ENCODE measurements at places on chromosomes 12 and 14. TPM values are rescaled to one million over a fixed set of nuclear protein-coding genes. Genes with fewer than 3 reads are reported as not detected.

DLST gene
- 66.7 TPM for total RNA-seq

TMEM253 gene
- 0.13 TPM for total RNA-seq

- DNase-seq: no peak
These were observed 111.0 kb downstream of the MNAT1 start for GRCh38 chr14:60845523-60845922.

- no peak for DNase-seq
These were observed 1469.7 kb downstream of the AACS start for GRCh38 chr12:126534942-126535341.

DNA sequence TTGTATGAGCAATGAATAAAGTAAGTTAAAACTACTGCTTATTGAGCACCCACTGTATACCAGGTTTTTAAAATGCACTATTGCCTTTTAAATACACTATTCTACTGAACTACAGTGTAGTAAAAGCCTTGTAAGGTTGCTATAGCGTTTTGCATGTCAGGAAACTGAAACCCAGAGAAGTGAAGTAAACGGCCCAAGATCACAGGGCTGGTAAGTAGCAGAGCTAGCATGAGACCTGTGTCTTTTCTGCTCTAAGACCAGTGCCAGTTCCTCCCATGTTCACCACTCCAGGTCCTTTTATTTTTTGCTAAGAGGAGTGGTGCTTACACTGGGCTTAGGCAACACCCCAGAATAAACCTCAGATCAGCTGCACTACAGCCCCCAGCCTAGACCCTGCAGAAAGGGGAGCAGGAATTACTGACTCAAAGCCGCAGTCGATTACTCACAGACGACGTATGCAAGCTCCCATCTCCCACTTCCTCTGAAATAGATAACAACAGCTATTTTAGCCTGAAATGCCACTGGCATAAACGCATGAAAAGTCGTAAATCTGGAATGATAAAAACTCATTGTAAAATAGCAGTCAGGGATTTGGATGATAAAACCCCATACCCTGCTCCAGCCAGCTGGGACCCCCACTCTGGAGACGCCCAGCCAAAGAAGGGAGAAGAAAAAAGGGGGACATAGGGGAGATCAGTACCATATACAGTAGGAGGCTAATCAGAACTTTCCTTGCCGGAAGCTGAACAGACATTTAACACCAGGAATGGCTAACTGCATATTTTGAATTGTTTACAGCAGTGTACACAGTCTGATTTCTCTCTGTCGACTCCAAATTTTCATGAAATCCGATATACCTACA lies 108.3 kb downstream of the NUAK1 start:
- DNase-seq: peak; percentile 88

- DNase-seq: no peak
These were observed at the start of gene DIO3 for GRCh38 chr14:101561145-101561896. TSS of gene DIO3 (plus strand) at chr14:101561495.

DNA sequence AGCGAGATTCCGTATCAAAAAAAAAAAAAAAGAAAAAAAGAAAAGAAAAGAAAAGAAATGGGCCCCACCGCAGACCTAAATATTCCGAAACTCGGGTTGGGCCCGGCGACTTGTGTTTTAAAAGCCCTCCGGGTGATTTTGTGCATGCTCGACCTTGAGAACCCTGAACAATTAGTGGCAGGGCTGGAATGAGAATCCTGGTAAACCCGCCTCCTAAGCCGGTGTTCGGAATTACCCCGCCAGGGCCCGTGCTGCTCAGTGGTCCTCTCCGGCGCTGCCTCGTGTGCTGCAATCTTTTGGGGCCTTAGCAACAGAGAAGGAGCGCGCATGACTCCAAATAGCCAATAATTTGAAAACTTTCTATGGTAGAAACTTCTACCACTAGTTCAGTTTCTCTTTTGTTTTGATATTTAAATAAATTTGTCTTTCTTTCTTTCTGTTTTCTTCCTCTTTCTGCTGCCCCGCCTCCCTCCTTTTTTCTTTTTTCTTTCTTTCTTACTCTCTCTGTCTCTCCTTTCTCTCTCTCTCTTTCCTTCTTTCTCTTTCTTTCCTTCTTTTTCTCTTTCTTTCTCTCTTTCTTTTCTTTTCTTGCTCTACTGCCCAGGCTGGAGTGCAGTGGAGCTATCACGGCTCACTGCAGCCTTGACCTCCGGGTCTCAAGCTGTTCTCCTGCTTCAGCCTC lies 1.5 kb upstream of the GALNT6 start:
- DNase-seq: no peak

DNA sequence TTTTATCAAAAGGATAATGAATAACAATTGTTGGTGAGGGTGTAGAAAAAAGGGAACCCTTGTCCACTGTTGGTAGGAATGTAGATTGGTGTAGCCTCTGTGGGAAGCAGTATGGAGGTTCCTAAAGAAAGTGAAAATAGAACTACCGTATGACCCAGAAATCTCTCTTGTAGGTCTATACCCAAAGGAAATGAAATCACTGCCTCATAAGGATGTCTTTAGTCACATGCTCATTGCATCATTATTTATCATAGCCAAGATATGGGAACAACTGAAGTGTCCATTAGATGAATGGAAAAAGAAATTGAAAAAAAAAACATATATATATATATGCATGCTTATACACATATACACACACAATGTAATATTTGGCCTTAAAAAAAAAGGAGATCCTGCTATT lies 158.8 kb upstream of the NPAS3 start:
- DNase-seq: no peak

DNA sequence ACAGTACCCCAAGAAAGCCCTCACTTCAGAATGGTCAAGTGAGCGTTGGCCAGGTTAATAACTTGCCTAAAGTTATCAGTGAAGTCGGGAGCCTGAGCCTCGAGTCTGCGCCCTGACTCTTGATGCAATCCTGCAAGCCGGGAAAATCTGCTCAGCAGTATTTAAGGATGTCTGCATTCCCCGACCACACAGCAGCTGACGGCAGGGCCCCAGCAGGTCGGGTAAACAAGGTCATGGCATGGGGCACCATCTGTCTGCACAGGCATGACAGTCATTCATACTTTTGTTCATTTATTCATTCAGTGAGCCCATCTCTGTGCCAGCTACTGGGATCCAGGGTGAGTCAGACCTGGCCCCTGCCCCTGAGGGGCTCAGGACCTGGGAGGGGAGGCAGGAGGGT lies 11.1 kb downstream of the ABCB9 start:
- DNase-seq: peak; percentile 82

DNA sequence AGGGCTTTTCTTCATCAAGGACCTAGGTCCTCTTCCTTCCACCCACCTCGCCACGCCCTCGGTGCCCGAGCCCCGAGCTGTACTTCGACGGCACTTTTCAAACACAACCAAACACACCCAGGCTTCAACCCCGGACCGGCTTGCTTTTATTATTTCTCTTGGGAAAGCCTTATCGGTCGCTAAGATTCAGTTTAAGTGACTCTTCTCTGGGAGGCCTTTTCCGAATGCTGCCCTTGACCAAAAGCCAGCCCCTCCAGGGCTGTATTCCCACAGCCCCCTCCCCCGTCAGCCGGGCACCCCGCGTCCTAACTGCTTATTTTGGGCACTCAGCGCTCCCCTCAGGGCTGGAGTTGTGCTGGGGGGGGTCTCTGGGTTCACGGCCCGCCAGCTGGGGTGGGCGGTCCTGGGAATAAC lies 644 bp upstream of the PPP4R4 start:
- DNase-seq: no peak

DNA sequence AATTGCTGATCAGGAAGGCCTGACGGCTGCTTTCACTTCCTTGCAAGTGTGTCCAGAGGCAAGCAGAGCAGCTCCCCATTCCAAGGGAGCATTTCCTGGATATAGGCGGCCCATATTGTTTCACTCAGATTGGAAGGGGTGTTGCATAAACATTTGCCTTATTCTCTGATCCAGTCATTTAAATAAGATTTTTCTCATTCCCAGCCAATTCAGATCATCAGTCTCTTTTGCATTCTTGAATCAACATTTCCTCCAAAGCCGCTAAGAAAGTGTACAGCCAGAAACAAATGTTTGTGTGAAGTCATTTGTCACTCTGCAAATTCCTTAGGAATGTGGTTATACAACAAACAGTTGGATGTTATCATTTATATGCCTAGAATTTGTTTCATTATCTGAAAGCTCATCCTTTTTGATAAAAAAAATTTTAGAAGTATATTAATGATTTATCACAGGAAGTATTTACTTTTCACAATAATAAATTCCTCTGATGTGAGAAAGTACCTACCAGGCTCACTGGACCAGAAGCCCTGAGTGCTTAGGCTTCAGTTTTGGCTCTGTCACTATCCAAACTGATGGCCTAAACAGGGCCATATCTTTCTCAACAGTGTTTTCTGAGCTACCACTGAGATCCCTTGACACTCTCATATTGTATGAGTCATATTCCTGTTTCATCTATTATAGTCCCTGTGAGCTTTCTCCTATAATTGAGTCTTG lies 379.6 kb downstream of the CCDC91 start:
- DNase-seq: peak; percentile 58

Measured in LHCN-M2 (cell line).